ENCODE measurements at places on chromosomes 7 and 10.
A peak's percentile ranks its signal among the peaks of the same experiment; 100 is the strongest.

DNA sequence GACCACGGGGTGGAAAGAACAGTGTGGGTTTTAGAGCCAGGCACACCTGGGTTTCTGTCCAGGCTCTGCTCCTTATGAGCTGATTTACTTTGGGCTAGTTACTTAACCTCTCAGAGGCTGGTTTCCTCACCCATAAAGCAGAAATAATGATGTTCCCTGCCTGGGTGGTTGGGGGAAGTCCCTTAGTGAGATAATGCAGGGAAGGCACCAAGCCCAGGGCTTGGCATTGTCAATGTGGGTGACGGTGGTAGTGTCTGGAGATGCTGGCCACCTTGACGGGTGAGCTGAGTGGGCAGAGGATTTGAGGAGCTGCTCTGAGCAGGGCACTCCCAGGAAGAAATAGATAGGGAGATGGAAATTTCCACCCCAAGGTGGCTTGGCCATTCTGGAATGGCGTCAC is 65.2 kb downstream of the SH2D4B start:
- no peak for DNase-seq

GRCh38 chr7:118218413-118219156 is 5.9 kb upstream of the ANKRD7 start:
- no peak for DNase-seq

- DNase-seq = no peak
Measured at GRCh38 chr7:70620333-70621055, 511.4 kb upstream of the GALNT17 start.

DNA sequence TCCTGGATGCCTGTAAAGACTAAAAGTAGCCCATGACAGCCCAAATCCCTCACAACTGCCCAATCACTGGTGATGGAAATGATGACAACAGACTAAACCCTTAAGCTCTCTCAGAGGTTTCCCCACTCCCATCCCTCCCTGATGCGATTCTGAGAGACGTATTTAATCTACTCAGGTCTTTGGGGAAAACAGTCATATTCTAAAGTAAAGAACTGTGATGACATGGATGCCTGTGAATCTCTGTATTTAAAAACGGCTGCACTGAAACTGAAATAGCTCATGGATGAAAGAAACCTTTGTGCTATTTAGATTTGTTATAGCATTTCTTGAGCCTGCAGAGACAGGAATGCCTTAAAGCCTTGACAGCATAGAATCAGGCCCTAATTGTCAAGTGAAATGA is 28.5 kb downstream of the VPS41 start:
- no peak for DNase-seq

DNA sequence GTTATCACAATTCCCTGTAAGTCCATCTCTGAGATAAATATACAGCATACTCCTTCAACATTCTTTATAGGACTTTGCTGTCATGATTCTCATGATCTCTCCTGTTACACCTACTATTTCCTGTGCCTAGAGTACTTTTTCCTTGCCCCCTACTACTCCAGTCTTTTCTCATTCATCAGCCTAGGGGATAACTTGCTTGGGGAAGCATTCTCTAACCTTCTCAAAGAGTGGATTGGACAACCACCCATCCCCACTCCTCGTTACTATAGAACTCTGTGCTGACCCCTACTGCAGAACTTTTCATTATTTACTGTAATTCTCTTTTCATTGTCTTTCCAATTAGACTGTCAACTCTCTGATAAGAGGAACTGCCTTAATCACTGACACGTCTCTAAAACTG is 57.4 kb upstream of the TFEC start:
- no peak for DNase-seq

GRCh38 chr7:155300641-155301452 is 3.2 kb downstream of the INSIG1 start:
- no peak for DNase-seq

DNA sequence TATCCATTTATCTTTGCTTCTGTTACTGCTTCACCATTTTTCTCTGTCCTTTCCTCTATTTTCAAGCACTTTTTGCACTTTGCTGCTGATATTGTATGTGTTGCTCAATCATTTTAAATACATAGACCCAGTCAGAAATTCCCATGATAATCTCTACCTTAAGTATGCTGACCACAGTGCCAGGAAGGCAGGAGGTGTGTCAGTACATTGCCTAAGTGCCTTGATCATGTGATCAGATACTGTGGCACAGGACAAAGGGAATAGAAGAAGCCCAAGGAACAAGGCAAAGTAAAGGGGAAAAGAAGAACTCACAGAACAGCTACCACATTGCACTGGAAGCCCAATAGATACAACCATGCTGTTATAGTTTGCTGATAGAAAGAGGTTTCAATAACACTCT is 53.7 kb upstream of the CD36 start:
- no peak for DNase-seq

GRCh38 chr10:70007116-70007820 is 45.4 kb upstream of the MACROH2A2 start:
- DNase-seq = no peak

- no peak for DNase-seq
Measured at GRCh38 chr7:106178593-106179134, 66.6 kb upstream of the SYPL1 start.

- DNase-seq = peak; percentile 68
Measured at GRCh38 chr10:36675458-36675880, 449.9 kb upstream of the ANKRD30A start.

GRCh38 chr10:123537188-123537961 is 128.8 kb upstream of the GPR26 start:
- DNase-seq = no peak

DNA sequence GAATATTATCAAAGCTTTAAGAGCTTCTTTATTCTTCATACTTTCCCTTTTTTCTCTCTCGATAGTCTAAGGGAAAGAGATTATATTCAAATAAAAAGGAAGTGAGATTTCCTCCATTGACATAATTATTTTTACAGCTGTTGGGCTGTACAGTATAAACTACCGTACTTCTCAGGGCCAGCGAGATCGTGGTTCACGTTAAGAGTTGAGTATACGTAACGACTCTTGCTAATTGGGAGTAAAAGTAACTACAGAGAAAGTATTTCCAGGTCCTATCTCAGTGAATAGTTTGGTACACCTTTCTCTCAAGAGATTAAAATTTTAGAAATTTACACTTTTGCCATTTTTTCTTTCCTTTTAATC is 57.8 kb downstream of the INPP5F start:
- no peak for DNase-seq

GRCh38 chr10:103273041-103273441 is 3.9 kb upstream of the INA start:
- peak; percentile 98 for DNase-seq

GRCh38 chr7:106219170-106219569 is 65.6 kb downstream of the NAMPT start:
- no peak for DNase-seq

GRCh38 chr10:72702868-72703581 is 11.1 kb downstream of the MCU start:
- DNase-seq = no peak

- DNase-seq = no peak
Measured at GRCh38 chr7:42095791-42096190, 141.2 kb downstream of the GLI3 start.

DNA sequence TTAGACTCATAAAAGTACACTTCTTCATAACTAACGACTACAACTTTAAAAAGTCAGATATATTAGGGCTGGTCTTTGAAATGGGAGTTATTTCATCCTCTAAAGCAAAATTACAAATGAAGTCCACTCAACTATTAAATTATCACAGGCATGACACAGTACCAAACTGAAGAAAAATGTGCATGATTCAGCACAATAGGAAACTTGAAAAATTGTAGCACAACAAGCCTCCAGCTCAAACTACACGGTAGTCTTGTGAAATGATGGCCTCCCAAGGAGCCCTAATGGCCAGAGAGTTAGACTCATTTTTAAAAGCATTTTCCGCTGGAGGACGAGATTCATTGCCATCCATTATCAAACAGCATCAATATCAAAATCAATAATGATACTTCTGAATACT is 76.4 kb downstream of the MAGI2 start:
- no peak for DNase-seq

DNA sequence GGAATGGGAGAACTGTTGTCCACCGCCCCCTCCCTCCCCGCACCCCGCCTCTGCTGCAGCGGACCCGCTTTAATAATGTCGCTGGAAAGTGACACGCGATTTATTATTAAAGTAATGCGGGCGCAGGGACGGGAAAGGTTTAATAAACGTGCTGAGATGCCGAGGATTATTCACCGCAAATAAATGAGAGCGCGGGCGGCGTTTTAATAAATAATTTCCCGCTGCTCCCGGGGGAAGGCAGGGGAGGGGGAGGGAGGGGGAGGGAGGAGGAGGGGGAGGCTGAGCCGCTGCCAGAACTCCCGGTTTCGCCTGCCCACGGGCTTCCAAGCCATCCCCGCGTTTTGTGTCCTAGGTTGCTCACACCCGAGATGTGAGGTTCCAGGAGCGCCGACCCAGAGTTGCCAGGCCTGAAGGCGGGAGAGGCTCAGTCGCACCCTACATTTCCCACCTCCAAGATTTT is 5.1 kb downstream of the KAZALD1 start:
- no peak for DNase-seq

- no peak for DNase-seq
Measured at GRCh38 chr10:102542800-102543418, 39.1 kb downstream of the SUFU start.

GRCh38 chr10:75910032-75910431 is 478.6 kb downstream of the LRMDA start:
- DNase-seq = peak; percentile 7

GRCh38 chr10:13496164-13496563 is 32.6 kb downstream of the BEND7 start:
- no peak for DNase-seq

DNA sequence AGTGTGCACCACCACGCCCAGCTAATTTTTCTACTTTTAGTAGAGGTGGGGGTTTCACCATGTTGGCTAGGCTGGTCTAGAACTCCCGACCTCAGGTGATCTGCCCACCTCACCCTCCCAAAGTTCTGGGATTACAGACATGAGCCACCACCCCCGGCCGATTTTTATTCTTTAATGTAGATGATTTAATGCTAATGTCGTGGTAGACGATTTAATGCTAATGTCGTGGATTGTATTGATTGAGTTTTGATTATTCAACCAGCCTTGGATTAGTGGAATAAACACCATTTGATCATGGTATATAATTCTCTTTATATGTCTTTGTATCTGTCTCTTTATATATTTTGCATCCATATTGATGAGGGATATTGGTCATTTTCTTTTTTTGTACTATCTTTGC is 52.6 kb downstream of the OGDH start:
- DNase-seq = no peak

GRCh38 chr7:2732388-2732787 is 44.4 kb downstream of the AMZ1 start:
- DNase-seq = no peak

DNA sequence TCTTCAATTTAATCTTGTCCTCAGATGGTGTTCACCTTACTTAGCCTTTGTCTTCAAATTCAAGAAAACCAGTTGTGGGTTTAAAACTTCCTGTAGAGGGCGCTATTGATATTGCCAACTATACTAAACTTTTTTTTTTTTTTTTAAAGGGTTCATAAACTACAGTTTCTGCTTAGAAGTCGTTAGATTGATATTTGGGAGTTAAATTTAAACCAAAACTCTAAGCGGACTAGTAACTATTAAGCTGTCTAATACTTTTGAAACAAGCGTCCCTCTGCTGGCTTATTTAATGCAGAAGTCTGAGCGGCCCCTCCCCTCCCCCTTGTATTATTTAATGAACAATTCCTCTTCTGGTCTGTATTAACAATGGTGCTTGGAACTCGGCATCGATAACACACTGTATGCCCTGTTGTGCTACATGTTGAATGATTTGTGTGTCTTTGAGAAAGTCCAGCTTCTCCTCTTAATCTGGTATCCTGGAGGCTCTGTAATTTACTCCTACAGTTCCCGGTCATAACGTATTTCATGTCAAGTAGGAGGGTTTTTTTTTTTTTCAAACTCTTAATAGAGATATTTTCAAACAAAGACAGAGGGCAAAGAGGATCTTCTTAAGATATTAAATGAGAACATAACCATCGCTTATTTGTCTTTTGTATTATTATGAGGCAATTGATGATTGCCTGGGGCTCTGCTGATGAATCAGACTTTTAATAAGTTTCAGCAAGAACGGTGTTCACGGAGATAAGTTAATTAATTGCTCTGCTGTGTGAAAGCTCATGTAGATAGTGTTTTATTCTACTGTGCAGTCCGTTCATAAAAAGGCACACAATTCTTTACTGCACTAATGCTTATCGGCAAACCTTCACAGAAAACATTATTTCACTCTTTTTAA is 22.6 kb upstream of the CREB5 start:
- DNase-seq = peak; percentile 37

GRCh38 chr7:539731-540411 is 20.2 kb upstream of the PDGFA start:
- DNase-seq = no peak

GRCh38 chr10:132189016-132189415 is 2.3 kb downstream of the DPYSL4 start:
- no peak for DNase-seq

- no peak for DNase-seq
Measured at GRCh38 chr10:120683454-120683853, 167.7 kb upstream of the WDR11 start.

DNA sequence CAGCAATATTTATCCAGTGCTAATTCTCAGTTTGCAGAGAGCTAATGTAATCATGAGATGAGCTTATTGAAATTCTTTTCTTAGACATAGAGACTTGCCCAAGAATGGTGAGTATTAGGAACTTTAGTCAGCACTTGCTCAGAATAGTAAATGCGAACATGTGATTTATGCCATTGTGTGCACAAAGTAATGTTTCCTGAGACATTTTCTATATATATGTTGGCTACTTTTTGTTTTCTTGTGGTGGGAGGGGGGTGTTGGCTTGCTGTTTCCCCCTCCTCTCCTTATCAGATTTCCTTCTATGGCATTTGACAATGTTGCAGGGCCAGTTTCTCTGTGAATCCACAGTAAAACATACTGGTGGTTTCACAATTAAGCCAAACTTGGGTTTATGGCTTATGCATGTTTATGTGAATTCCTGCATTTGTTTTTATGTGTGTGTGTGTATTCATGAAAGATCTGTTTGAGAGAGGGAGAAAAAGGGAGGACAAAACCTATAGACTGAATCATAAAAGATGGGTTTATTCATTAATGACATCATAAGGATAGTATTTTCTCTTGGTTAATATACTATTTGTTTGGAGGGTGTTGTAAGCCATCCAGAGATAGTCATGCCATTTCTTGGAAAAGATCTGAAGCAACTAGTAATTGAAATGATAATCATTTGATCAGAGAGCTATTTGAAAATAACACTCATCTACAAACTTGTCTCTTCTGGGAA is 36.3 kb downstream of the ARID5B start:
- no peak for DNase-seq

DNA sequence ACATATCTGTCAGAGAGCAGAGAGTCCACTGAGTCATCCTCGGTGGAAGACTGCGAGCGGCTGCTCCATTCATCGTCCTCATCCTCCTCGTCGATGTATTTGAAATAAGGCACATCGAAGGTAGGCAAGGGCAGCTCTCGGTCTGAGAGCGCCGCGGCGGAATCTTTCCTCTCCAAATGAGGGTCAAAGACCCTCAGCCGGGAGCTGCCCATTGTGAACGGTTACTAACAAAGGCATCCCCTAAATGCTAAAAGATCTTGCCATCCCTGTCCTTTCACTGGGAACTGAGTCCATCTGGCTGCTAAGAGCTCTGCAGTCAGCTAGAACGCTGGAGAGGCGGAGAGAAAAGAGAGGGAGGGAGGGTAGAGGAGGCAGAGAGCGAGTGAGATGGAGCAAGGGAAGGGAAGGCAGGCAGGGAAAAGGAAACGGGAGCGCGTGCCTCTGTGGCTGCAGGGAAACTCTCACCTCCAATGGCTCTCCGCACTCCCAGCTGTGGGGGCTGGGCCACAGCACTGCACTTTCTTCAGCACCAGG is 163.4 kb downstream of the RAPGEF5 start:
- DNase-seq = peak; percentile 18

- no peak for DNase-seq
Measured at GRCh38 chr7:41773756-41774155, 70.9 kb upstream of the INHBA start.

- no peak for DNase-seq
Measured at GRCh38 chr7:33824911-33825459, 80.4 kb upstream of the BMPER start.
